Activated naive CD4-positive, alpha-beta T cell (primary cell): ENCODE measurements at places on chromosomes 4 and X.

- DNase-seq, result no peak
These were observed 248.3 kb upstream of the MAD2L1 start for GRCh38 chr4:120314969-120315368.

GRCh38 chr4:48008021-48008596 lies 8.4 kb downstream of the CNGA1 start:
- no peak for DNase-seq

GRCh38 chr4:90241008-90241407 lies 113.8 kb downstream of the CCSER1 start:
- no peak for DNase-seq

DNA sequence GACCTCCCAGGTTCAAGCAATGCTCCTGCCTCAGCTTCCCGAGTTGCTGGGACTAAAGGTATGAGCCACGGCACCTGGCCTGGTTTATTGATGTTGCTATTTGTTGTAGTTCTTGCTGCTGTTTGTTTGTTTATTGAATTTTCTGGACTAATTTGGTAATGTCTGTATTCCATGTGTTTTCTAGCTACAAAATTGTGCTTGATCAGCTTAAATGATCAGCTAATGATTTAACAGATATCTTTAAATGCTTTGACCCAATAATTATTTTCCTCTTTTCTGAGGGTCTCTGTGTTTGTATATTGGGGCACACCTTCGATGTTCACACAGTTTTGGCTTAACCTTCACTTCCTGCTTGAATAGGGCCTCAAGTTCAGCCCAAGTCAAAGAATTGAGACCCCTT lies 488.1 kb upstream of the HTR2C start:
- no peak for DNase-seq

GRCh38 chrX:119757979-119758730 lies at the start of gene SOWAHD:
Gene SOWAHD, plus strand, starts transcription at chrX:119758588. Its CDS starts 80 bp downstream, at chrX:119758668.
- DNase-seq, result peak; percentile 16

DNA sequence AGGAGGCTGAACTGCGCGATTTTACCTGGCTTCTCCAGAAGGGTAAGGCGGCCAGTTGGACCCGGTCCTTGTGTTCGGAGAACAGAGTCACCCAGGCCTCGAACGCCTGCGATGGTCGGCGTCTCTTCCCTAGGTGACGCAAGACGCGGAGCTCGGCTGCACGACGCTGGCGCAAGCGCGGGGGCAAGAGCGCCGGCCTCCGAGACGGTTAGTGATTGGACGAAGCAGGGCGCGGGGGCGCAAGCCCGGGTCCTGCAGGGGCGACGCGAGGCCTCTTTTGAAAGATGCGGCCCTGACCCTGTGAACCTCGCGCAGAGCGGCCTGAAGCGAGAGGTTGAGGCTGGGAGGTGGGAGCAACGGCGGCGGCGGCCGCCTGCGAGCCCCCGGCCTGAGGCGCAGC lies 428 bp downstream of the ADAD1 start:
- no peak for DNase-seq

GRCh38 chrX:10631416-10632145 lies 11.2 kb upstream of the MID1 start:
- DNase-seq, result no peak

GRCh38 chr4:121011138-121011537 lies 61.2 kb downstream of the NDNF start:
- DNase-seq, result no peak

- no peak for DNase-seq
These were observed 710.7 kb upstream of the FAM241A start for GRCh38 chr4:111434586-111434985.

DNA sequence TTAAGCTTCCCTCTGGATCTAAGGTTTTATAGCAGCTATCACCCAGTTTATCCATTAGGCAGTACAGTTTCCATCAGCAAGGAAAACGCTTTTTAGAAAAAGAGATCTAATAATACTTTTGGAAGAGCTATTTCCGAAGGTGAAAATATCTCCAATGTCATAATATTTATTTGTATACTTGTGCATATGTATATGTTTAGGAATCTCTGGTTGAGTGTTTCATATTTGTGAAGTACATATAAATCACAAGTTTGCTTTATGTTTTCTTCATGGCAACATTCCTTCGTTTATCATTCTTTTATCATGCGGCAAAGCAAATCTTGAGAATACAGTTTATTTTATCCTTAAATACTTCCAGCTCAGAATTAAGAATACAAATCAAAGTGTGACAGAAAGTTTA lies 6.2 kb upstream of the PCDH18 start:
- no peak for DNase-seq

GRCh38 chrX:134868771-134869495 lies 121.9 kb upstream of the SMIM10 start:
- no peak for DNase-seq

DNA sequence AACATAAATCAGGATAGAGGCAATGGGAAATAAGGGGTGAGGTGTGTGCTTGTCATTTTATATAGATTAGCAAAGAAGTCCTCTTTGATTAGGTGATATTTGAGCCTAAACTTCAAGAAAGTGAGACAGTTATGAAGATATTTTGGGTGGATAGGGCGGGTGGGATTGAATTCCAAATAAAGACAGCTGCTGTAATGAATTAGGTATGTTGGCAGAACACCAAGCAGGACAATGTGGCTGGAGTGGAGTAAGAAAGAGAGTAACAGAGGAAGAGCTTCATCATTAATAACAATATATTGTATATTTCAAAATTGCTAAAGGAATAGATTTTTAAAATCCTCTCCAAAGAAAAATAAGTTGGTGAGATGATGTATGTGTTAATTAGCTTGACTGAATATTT lies 91.0 kb upstream of the CENPE start:
- DNase-seq, result no peak

DNA sequence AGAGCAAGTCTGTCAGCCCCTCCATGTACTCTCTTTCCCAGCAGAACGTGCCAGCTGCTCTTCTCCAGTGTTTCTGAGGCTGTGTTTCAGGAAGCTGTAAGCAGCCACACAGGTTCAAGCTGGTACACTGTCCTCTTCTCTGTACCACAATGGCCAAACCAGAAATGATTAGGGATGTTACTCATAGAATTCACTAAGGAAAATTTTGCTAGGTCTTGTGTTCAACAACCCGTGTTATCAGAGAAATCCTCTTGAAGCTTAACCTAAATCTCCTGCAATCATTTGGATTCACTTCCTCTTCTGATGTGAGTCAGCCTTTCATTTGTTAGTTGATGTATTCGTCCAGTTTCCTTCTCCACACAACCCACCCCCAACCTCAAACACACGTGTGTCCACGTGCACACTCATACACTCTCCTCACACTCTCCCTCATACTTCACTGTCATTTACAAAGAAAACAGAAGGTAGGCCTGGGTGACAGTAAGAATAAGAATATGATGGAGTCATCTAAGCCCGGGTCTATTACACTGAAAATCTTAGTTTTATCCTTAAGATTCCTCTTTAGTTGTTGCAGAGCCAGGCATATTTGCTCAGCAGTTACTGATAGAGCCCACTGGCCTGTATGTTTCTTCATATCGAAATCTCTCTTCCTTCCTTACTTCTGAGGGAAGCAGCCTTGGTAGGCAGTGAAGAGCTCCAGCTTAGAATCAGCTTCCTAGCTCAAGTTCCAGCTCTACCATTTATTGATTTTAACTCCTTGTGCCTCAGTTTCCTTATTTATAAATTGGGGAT lies 63.4 kb downstream of the DCUN1D4 start:
- no peak for DNase-seq

GRCh38 chr4:151801547-151802516 lies 41.0 kb upstream of the GATB start:
- peak; percentile 30 for DNase-seq

DNA sequence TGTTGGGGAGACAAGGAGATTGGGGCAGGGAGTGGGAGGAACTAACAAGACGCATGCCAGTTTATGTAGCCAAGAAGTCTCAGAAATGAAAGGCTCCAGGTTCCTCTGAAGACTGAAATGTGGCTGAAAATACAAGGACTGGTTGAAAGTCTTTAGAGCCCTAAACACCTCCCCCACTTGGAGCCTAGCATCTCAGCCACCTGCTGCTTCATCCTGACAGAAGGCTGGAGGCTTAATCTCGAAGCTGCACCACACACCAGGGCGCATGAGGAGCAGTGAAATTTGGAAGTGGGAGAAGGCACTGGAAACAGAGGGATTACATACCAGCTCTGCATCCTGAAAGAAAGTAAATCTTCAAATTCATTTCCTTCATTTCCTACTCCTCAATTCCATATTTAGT lies 160.7 kb upstream of the FTHL17 start:
- no peak for DNase-seq

DNA sequence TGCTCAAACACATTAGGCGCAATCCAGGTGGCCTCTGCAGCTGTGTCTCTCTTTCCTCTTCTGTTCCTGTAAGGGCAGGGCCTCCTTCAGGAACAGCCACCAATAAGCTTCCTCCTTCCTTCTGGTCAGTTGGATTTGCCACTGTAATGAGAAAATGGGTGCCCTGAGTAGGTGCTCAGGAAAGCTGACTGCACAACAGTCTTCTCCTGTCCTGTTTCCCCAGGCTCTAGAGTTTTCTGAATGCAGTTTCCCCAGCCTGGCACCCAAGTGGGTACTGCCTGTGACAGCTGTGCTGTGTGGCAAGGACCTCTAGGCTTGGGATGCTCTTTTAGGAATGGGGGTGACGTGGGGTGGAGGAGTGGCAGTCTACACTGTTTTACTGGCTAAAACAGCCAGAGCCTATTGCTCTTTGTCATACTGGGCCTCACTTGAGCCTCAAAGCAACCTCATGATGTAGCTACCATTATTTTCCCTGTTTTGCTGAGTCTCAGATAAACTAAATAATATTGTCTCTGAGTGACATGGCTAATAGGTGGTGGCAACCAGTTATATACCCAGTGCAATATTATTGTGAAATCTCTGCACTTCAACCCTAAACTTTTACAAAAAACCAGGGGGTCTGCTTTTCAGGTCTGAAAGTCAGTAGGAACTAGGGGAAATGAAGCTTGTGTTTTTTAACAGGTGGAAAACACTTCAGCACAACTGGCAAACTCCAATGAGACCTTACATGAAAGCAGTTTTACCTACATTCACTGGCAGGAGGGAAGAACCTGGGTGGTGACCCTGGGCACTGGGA lies 1.2 kb downstream of the CXCL2 start:
- no peak for DNase-seq

DNA sequence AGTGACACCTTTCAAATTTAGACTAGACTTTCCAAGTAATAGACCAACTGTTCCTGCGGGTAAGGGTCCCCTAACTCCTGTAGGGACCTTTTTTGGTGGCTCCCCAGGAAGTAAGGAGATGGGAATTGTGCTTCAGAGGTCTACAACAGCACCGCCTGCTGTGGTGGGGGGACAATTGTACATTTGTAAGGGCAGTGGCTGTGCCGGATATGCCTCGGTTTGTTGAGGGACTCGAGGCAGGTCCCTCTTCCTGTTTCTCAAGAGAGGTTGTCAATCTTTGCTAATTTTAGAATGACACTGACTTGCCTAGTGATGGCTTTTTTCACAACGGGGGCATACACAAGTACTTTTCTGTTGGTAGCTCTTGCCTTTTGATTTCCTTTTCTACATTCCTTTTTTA lies 15.5 kb upstream of the HSD17B11 start:
- DNase-seq, result no peak

DNA sequence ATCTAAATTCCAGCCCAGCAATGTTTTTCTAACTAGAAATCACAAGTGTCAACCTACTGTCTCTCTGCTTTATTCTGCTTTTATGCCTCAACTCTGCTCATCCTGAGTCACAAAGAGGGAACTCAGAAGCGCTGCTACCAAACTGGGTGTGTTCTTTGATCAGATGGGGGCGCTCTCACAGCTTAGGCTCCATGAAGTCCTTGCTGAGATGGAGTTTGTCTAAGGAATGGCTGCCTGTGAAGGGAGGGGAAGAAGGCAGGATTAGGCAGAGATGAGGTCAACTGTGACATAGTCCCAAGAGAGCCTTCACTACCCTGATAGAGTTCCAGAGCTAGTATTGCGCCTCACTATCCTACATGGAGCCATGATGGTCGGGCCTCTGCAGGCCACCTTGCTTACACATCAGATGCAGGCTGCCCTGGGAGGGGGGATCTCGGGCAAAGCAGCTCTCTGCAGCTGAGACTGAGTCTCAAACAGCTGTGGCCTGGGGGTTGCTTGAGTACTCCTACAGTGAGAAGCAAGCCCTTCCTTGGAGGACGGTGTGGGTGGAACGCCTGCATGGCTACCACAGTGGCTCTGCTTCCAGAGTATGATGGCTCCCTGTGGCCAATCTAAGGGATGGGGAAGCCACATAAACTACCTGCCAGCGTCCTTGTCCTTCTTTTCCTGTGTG lies 219.9 kb downstream of the CCNG2 start:
- DNase-seq, result no peak
